Heart right ventricle (tissue), 16 donors: ENCODE measurements at places on chromosomes 1 and 21. TPM values are rescaled to one million over a fixed set of nuclear protein-coding genes. Genes with fewer than 3 reads are reported as not detected.
A peak's percentile ranks its signal among the peaks of the same experiment; 100 is the strongest.

- peaks cover 64% of the 10 kb centered on the region for H3K4me1 ChIP-seq
- H3K27me3 ChIP-seq = no peaks in the 10 kb centered on the region
- no peak overlapping the region for H3K4me3 ChIP-seq
- no peaks in the 10 kb centered on the region for H3K36me3 ChIP-seq
These were observed 9.8 kb downstream of the ABCG1 start for GRCh38 chr21:42228709-42229220.

DNA sequence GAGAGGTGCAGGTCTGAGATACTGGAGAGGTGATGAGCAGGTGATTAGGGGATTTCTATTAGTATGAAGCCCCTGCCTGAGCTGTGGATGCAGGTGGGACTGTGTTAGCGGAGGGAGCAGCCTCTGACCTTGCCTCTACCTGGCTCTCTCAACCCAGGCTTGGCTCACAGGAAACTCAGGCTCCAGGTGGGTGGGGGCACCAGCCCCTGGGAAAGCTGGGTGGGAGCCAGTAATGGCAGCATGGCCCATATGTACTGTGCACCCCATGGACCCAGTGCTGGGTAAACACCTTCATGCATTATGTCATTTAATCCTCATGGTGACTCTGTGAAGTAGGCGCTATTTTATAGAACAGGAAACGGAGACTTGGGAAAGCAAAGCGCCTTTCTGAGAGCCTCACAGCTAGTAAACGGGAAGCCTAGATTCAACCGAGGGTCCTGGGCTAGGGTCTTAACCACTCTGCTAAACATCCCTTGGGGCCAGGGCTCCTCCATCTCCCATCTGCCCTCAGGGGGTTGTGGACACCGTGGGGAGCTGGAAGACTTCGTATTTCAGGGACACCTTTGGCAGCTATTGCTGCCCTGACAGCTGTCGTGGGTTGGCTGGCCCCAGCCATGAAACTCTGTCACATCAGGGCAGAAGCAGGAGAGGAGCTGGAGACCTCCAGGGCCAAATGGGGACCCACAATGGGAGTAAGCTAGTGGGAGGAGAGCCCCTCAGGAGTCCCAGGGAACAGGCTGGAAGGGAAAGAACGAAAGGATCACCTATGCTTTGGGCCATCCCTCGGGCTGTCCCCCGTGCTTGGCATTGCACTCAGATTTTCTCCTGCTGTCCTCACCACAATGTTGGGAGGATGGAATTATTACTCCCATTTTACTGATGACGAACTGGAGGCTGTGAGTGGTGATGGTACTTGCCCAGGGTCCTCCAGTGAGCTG is 59.6 kb upstream of the CSF3R start:
- H3K27ac ChIP-seq = no peak overlapping the region
- no peaks in the 10 kb centered on the region for H3K36me3 ChIP-seq
- DNase-seq = no peak
- H3K27me3 ChIP-seq = peaks cover 34% of the 10 kb centered on the region
- no peaks in the 10 kb centered on the region for H3K4me1 ChIP-seq

DNA sequence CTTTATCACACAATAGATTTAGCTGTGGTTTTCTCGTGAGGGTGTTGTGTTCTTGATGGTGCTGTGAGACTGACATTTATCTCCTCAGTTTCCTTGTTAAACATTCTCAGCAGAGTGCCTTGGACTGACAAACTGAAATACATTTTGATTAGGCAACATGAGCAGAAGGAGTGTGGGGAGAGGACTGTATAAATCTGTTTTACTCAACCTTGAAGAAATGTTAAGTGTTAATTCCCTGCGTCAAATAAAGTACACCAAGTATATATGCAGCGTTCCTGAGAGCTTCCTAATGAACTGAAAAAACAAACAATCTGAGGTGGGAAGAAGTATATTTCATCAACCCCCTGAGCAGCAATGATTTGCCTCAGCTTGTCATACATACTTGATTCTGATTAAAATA is 540.3 kb upstream of the B3GALT2 start:
- H3K4me3 ChIP-seq = no peak overlapping the region
- H3K4me1 ChIP-seq = no peaks in the 10 kb centered on the region
- H3K27me3 ChIP-seq = no peaks in the 10 kb centered on the region
- no peak overlapping the region for H3K27ac ChIP-seq
- DNase-seq = no peak
- H3K36me3 ChIP-seq = no peaks in the 10 kb centered on the region

GRCh38 chr21:45454926-45455673 is 50.1 kb downstream of the COL18A1 start:
- H3K4me1 ChIP-seq = peaks cover 9% of the 10 kb centered on the region
- H3K4me3 ChIP-seq = no peak overlapping the region
- peak overlapping the region; percentile 19 for H3K27ac ChIP-seq
- no peaks in the 10 kb centered on the region for H3K27me3 ChIP-seq
- H3K36me3 ChIP-seq = no peaks in the 10 kb centered on the region
- DNase-seq = no peak

- H3K27me3 ChIP-seq = no peaks in the 10 kb centered on the region
- no peak overlapping the region for H3K4me3 ChIP-seq
- no peaks in the 10 kb centered on the region for H3K4me1 ChIP-seq
- no peak for DNase-seq
- no peaks in the 10 kb centered on the region for H3K36me3 ChIP-seq
These were observed 38.3 kb upstream of the KCNE1 start for GRCh38 chr21:34550182-34550799.

- no peak for DNase-seq
- no peaks in the 10 kb centered on the region for H3K27me3 ChIP-seq
These were observed 38.2 kb downstream of the SLC9A1 start for GRCh38 chr1:27116697-27117096.

The GPATCH3 gene
- polyA plus RNA-seq = 19.5 TPM

The SPRR4 gene
- not detected for polyA plus RNA-seq

GRCh38 chr1:2180297-2181245 is 14.0 kb downstream of the FAAP20 start:
- no peaks in the 10 kb centered on the region for H3K27me3 ChIP-seq
- DNase-seq = no peak
- H3K36me3 ChIP-seq = peaks cover 7% of the 10 kb centered on the region
- no peaks in the 10 kb centered on the region for H3K4me1 ChIP-seq
- no peak overlapping the region for H3K4me3 ChIP-seq

- no peak overlapping the region for H3K27ac ChIP-seq
- H3K27me3 ChIP-seq = no peaks in the 10 kb centered on the region
- H3K4me1 ChIP-seq = no peaks in the 10 kb centered on the region
- DNase-seq = no peak
These were observed 62.5 kb downstream of the WDR64 start for GRCh38 chr1:241714321-241715218.

The LHX8 gene
- not detected for polyA plus RNA-seq

GRCh38 chr1:208219659-208220282 is 24.4 kb downstream of the PLXNA2 start:
- DNase-seq = peak; percentile 69
- H3K27ac ChIP-seq = peak overlapping the region; percentile 86
- peaks cover 89% of the 10 kb centered on the region for H3K4me1 ChIP-seq
- H3K4me3 ChIP-seq = no peak overlapping the region
- H3K27me3 ChIP-seq = no peaks in the 10 kb centered on the region

The SLC44A3 gene
- 1.6 TPM for polyA plus RNA-seq

The ACTL8 gene
- not detected for polyA plus RNA-seq

- no peaks in the 10 kb centered on the region for H3K27me3 ChIP-seq
- H3K4me1 ChIP-seq = peaks cover 73% of the 10 kb centered on the region
- DNase-seq = no peak
- H3K27ac ChIP-seq = peak overlapping the region; percentile 61
- H3K36me3 ChIP-seq = no peaks in the 10 kb centered on the region
These were observed 62.9 kb downstream of the GADD45A start for GRCh38 chr1:67747671-67748546.

GRCh38 chr21:43701936-43702784 is 16.8 kb upstream of the PDXK start:
- H3K27ac ChIP-seq = peak overlapping the region; percentile 58
- H3K36me3 ChIP-seq = no peaks in the 10 kb centered on the region
- peaks cover 19% of the 10 kb centered on the region for H3K4me1 ChIP-seq

The AGO3 gene
- 2.2 TPM for polyA plus RNA-seq

The MROH7 gene
- polyA plus RNA-seq = 3.4 TPM
